ENCODE measurements at places on chromosomes 3 and 15. TPM values are rescaled to one million over a fixed set of nuclear protein-coding genes. Genes with fewer than 3 reads are reported as not detected.

- no peaks in the 10 kb centered on the region for H3K27me3 ChIP-seq
- no peaks in the 10 kb centered on the region for H3K36me3 ChIP-seq
- no peaks in the 10 kb centered on the region for H3K4me1 ChIP-seq
- H3K4me3 ChIP-seq: no peak overlapping the region
- no peak for DNase-seq
- H3K27ac ChIP-seq: no peak overlapping the region
Observed at GRCh38 chr3:172875039-172875438, 124.5 kb downstream of the ECT2 start.

DNA sequence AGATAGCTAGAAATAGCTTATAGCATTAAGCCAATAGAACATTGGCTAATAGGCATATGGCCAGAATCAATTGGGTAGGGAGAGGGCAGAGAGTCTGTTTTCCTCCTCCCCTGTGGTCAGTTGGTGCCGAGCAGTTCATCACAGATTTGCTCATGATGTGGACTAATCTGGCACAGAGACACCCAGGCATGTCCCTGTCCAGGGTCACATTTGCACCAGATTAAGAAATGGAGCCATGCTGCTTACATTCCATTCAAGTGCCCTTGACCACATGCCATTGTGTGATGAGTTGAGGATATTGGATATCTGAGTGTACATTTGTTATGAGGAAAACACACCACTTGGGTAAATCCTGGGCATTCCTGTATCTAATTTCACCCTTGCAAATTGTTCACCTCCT, 53.4 kb downstream of the USP13 start:
- H3K4me3 ChIP-seq: no peak overlapping the region
- no peaks in the 10 kb centered on the region for H3K36me3 ChIP-seq
- no peak overlapping the region for H3K27ac ChIP-seq
- DNase-seq: no peak
- H3K27me3 ChIP-seq: no peaks in the 10 kb centered on the region

- no peak overlapping the region for H3K27ac ChIP-seq
- DNase-seq: no peak
- peaks cover 6% of the 10 kb centered on the region for H3K4me1 ChIP-seq
- H3K36me3 ChIP-seq: peaks cover 1% of the 10 kb centered on the region
- H3K4me3 ChIP-seq: no peak overlapping the region
Observed at GRCh38 chr3:31106204-31106603, 211.7 kb upstream of the GADL1 start.

- peaks cover 10% of the 10 kb centered on the region for H3K27me3 ChIP-seq
- H3K4me3 ChIP-seq: no peak overlapping the region
- no peaks in the 10 kb centered on the region for H3K36me3 ChIP-seq
- peaks cover 4% of the 10 kb centered on the region for H3K4me1 ChIP-seq
Observed at GRCh38 chr3:124764746-124765145, 34.5 kb downstream of the UMPS start.

DNA sequence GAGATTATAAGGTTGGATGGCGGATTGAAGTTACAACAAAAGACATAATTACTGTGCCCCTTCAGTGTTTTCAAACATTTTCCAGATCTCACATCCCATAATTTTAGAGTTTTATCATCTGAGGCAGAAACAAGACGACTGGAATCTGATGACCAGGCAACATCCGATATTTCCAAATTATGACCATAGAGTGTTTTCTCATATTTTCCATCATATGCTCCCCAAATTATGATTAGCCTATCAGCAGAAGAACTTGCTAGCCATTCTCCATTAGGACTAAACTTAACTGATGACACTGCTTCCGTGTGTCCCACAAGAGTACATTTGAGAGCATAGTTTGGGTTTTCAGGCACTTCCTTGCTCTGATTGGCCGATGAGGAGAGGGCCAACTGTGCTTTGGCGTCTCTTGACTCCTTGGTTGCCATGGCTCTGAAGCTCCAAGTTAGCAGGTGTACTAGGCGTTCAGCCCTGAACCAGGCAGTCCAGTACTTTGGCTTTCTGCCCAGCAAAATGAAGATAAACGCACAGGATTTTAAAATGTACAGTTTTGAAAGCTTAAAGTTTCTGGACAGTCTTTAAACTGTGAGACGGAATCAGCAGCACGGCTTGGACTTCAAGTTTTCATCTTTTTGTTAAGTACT, 638 bp downstream of the WDR5B start:
- H3K27me3 ChIP-seq: no peaks in the 10 kb centered on the region
- H3K4me1 ChIP-seq: peaks cover 36% of the 10 kb centered on the region
- peaks cover 21% of the 10 kb centered on the region for H3K36me3 ChIP-seq
- peak; percentile 38 for DNase-seq

DNA sequence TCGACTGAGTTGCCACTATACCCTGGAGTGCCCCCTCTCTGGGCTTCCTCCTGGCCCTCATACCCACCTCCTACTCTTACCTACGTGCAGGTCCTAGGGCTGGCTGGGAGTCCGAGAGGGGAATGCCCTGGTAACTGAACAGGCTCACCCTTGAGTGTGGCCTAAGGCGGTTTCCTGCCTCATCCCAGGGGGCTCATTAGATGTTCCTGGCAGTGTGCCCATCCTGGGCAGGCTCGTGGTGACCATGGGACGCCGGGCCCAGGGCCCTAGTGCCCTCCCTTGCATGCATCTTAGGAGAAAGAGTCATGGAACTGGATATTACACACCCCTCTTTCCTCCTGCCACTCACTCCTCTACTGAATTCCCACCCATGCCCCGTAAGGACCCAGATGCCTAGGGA, 2.8 kb downstream of the SEMA4B start:
- no peaks in the 10 kb centered on the region for H3K36me3 ChIP-seq
- peaks cover 17% of the 10 kb centered on the region for H3K4me1 ChIP-seq
- no peak for DNase-seq
- H3K27me3 ChIP-seq: peaks cover 9% of the 10 kb centered on the region
- no peak overlapping the region for H3K4me3 ChIP-seq

DNA sequence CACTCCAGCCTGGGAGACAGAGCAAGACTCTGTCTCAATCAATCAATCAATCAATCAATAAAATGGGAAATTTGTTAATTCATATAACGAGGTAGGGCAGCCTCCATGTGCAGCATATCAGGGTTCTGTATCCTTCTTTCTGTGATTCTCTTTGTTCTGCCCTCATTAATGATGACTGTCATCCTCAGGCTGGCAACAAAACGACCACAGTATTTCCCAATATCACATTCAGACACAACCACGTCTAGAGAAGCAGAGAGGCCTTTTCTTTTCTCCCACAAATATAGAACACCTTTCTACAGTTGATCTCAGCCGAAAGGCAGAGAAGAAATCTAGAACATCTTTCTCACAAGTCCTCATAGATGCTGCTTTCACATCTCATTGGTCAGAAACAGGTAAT, 11.2 kb downstream of the CEP19 start:
- H3K36me3 ChIP-seq: no peaks in the 10 kb centered on the region
- H3K4me3 ChIP-seq: no peak overlapping the region
- no peak overlapping the region for H3K27ac ChIP-seq
- DNase-seq: no peak

GRCh38 chr3:47848599-47849117, 45.7 kb downstream of the DHX30 start:
- H3K27ac ChIP-seq: no peak overlapping the region
- no peaks in the 10 kb centered on the region for H3K27me3 ChIP-seq
- DNase-seq: no peak
- H3K4me1 ChIP-seq: no peaks in the 10 kb centered on the region
- no peak overlapping the region for H3K4me3 ChIP-seq
- H3K36me3 ChIP-seq: peaks cover 17% of the 10 kb centered on the region

DNA sequence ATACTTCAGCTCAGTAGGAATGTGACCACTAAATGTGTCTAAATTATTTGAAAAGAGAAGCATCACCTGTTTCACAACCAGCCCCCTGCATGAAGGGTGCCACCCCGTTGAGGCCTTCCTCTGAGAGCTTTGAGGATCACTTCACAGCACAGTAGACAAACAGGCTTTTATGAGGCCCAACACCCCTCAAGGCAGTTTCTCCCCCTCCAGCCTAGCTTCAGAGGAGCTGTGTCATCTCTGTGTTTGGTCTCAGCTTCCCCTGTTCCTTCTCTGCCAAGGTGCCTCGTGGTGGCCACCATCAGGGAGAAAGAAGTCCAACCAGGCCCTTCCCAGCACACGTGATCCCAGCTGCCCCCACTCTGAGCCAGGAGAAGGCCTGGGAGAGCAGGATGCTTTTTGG, 21.6 kb upstream of the DUSP7 start:
- H3K27ac ChIP-seq: no peak overlapping the region
- DNase-seq: no peak
- no peaks in the 10 kb centered on the region for H3K27me3 ChIP-seq
- H3K4me1 ChIP-seq: peaks cover 2% of the 10 kb centered on the region
- no peak overlapping the region for H3K4me3 ChIP-seq
- peaks cover 1% of the 10 kb centered on the region for H3K36me3 ChIP-seq

The NR2E3 gene
- total RNA-seq: not detected

- no peak overlapping the region for H3K4me3 ChIP-seq
- no peak for DNase-seq
Observed at GRCh38 chr3:142586803-142587406, 8.4 kb upstream of the ATR start.

GRCh38 chr3:144221761-144222160, 250.1 kb downstream of the DIPK2A start:
- H3K27ac ChIP-seq: no peak overlapping the region
- H3K4me3 ChIP-seq: no peak overlapping the region
- DNase-seq: no peak
- H3K36me3 ChIP-seq: no peaks in the 10 kb centered on the region
- no peaks in the 10 kb centered on the region for H3K4me1 ChIP-seq
- H3K27me3 ChIP-seq: peaks cover 5% of the 10 kb centered on the region

- peak overlapping the region; percentile 79 for H3K4me3 ChIP-seq
- peaks cover 81% of the 10 kb centered on the region for H3K27me3 ChIP-seq
- DNase-seq: peak; percentile 53
- no peak overlapping the region for H3K27ac ChIP-seq
Observed at GRCh38 chr3:128487813-128488635, 5.0 kb downstream of the GATA2 start.

GRCh38 chr3:140584549-140584948, 93.3 kb upstream of the TRIM42 start:
- peaks cover 2% of the 10 kb centered on the region for H3K27me3 ChIP-seq
- H3K4me1 ChIP-seq: no peaks in the 10 kb centered on the region
- H3K27ac ChIP-seq: no peak overlapping the region
- no peak for DNase-seq
- H3K4me3 ChIP-seq: no peak overlapping the region
